IMR-90 (cell line): ENCODE measurements at places on chromosomes 7 and 10.
A peak's percentile ranks its signal among the peaks of the same experiment; 100 is the strongest.

DNA sequence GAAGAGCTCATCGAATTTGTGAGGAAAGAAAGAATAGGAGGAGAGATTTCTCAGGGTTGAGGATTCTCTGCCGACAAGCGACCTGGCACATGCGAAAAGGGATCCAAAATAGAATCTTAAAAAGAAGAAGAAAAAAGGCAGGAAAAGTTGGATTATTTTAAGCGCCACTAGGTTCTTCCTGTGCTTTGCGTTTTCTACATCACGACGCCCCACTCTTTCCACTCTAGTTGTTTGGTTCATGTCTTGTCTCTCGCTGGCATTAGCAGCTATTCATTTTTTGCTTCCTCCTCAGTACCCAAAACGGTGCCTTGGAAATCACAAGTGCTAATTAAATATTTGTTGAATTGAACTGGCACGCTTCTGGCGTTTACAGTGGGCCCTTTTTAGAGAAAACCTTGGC, 674 bp upstream of the FRA10AC1 start:
- peaks cover 4% of the 10 kb centered on the region for H3K36me3 ChIP-seq
- DNase-seq, result peak; percentile 2
- peak overlapping the region; percentile 69 for H3K27ac ChIP-seq
- H3K27me3 ChIP-seq, result peaks cover 5% of the 10 kb centered on the region; the same call in 1 of the 2 replicates
- H3K4me1 ChIP-seq, result no peaks in the 10 kb centered on the region
- peak overlapping the region; percentile 91 for H3K4me3 ChIP-seq

DNA sequence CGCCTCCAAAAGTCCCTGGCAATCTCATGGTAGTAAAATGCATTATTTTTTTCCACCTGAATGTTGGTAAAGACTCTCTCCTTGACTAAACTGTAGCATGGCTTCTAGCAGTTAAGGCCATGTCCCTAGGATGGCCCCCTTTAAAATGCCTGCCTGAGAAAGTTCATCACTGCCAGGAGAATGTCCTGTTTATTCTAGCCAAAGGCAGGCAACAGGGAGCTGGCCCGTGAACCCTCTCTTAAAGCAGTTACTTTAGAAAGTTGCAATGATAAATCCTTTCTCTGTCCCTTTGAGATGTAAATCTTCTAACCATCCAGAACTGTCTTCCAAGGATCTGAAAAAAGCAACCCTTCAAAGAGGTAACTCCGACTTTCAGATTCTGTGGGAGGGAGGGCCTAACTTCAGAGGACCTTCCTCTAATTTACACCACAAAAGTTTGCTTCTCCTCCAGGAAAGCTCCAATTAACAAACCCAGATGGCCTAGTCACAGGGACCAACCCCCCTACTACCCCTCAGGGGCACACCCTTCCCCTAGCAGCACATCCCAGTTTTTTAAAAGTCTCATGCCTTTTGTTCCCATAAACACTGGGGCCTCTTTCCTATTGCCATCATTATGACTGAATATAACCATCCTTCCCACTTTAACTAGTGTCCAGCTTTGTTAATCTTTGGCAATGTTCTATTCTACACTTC, 5.5 kb downstream of the DNTT start:
- DNase-seq, result no peak
- H3K4me1 ChIP-seq, result no peaks in the 10 kb centered on the region
- H3K27me3 ChIP-seq, result no peaks in the 10 kb centered on the region
- H3K36me3 ChIP-seq, result no peaks in the 10 kb centered on the region

DNA sequence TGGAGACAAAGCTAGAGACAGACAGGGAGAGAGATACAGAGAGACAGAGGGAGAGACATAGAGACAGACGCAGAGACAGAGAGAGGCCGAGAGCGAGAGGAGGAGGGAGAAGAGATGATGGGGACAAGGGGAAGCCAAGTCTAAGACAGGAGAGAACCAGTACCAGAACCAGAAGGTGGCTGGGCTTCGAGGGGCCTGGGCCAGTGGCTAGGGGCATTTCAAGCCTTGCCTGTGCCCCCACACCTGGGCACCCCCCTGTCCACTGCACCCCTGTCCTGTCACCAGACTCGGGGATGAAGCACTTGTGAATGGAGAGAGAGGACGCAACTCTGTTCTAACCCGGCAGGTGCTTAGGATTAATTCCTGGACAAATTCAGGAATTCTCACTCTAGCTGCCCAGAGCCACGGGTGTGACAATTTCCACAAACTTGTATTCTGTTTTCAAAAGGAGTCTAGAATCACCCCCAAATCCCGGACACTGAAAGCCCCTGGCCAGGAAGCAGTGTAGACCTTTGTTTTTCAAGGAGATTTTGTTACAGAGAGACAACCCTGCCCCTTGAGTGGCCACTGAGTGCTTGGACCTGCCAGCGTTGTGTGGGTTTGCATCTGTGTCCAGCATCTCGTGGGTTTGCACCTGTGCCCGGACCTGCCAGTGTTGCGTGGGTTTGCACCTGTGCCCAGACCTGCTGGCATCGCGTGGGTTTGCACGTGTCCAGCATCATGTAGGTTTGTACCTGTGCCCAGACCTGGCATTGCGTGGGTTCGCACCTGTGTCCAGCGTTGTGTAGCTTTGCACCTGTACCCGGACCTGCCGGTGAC, 157.3 kb downstream of the WDR37 start:
- H3K4me1 ChIP-seq, result no peaks in the 10 kb centered on the region
- H3K36me3 ChIP-seq, result no peaks in the 10 kb centered on the region
- no peak for DNase-seq
- H3K4me3 ChIP-seq, result no peak overlapping the region
- H3K27ac ChIP-seq, result no peak overlapping the region
- H3K27me3 ChIP-seq, result no peaks in the 10 kb centered on the region

GRCh38 chr7:112370436-112370835, 79.8 kb upstream of the IFRD1 start:
- no peak for DNase-seq
- no peaks in the 10 kb centered on the region; the same call in 1 of the 2 replicates for H3K27me3 ChIP-seq
- no peak overlapping the region for H3K27ac ChIP-seq

GRCh38 chr10:110258542-110258941, 46.2 kb downstream of the SMNDC1 start:
- no peaks in the 10 kb centered on the region; the same call in 1 of the 2 replicates for H3K4me1 ChIP-seq
- H3K27me3 ChIP-seq, result no peaks in the 10 kb centered on the region
- DNase-seq, result no peak

- H3K4me1 ChIP-seq, result peaks cover 17% of the 10 kb centered on the region
- no peaks in the 10 kb centered on the region for H3K27me3 ChIP-seq
- no peak overlapping the region for H3K4me3 ChIP-seq
- no peak overlapping the region for H3K27ac ChIP-seq
Observed at GRCh38 chr10:33309406-33309805, 25.1 kb downstream of the NRP1 start.

GRCh38 chr10:81031774-81032173, 494.1 kb downstream of the SH2D4B start:
- H3K4me1 ChIP-seq, result no peaks in the 10 kb centered on the region
- no peaks in the 10 kb centered on the region for H3K36me3 ChIP-seq
- no peak for DNase-seq
- no peak overlapping the region for H3K27ac ChIP-seq
- H3K4me3 ChIP-seq, result no peak overlapping the region

GRCh38 chr7:946256-946996, 8.1 kb downstream of the ADAP1 start:
- no peaks in the 10 kb centered on the region for H3K4me1 ChIP-seq
- H3K27ac ChIP-seq, result no peak overlapping the region
- peaks cover 6% of the 10 kb centered on the region for H3K27me3 ChIP-seq
- H3K36me3 ChIP-seq, result no peaks in the 10 kb centered on the region
- no peak for DNase-seq
- no peak overlapping the region for H3K4me3 ChIP-seq

GRCh38 chr7:22442882-22443369, 57.1 kb downstream of the STEAP1B start:
- H3K4me3 ChIP-seq, result no peak overlapping the region
- no peak for DNase-seq
- H3K36me3 ChIP-seq, result no peaks in the 10 kb centered on the region
- H3K27ac ChIP-seq, result no peak overlapping the region

DNA sequence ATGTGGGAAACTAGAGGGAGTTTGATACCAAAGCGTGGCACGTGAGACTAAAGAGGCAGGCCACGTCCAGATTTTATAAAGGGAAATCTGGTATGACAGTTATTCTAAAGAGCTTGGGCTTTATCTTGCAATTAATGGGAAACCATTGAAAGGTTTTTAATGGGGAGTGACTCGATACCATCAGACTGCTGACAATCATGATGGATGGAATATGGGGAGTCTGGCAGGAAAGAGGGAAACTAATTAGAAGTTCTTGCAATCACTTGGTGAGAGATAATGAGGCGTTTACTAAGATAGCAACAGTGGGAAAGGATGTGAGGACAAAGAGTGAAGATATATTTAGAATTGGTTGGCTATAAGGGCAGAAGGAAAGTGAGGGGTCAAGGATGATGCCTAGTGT, 94.0 kb downstream of the MBL2 start:
- no peak for DNase-seq
- no peak overlapping the region for H3K4me3 ChIP-seq
- no peaks in the 10 kb centered on the region for H3K4me1 ChIP-seq
- no peak overlapping the region for H3K27ac ChIP-seq
- no peaks in the 10 kb centered on the region for H3K36me3 ChIP-seq
- H3K27me3 ChIP-seq, result no peaks in the 10 kb centered on the region

GRCh38 chr7:31648288-31648687, 38.7 kb upstream of the PPP1R17 start:
- H3K27me3 ChIP-seq, result no peaks in the 10 kb centered on the region; the same call in 1 of the 2 replicates
- H3K4me3 ChIP-seq, result no peak overlapping the region
- H3K27ac ChIP-seq, result no peak overlapping the region
- DNase-seq, result peak; percentile 1
- no peaks in the 10 kb centered on the region for H3K4me1 ChIP-seq
- no peaks in the 10 kb centered on the region for H3K36me3 ChIP-seq

DNA sequence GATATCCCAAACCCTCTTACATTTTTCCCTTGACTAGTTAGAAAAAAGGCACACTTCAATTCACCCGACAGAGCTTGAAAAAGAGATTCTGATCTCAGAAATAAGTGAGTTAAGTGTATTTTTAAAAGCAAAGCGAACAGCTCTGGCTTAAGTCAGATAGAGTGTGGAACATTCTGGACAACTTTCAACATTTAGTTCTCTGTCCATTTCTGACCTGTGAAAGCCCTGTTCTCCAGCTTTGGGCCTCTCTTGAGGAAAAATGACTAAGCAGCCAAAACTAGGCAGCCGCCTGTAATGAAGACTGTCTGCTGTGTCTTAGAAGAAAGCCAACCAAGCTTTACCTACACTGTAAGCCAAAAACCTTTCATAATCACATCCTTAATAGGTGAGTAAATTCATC, 50.5 kb downstream of the CDK6 start:
- H3K36me3 ChIP-seq, result peaks cover 2% of the 10 kb centered on the region
- peak; percentile 71 for DNase-seq
- no peak overlapping the region for H3K4me3 ChIP-seq
- peaks cover 24% of the 10 kb centered on the region for H3K4me1 ChIP-seq

DNA sequence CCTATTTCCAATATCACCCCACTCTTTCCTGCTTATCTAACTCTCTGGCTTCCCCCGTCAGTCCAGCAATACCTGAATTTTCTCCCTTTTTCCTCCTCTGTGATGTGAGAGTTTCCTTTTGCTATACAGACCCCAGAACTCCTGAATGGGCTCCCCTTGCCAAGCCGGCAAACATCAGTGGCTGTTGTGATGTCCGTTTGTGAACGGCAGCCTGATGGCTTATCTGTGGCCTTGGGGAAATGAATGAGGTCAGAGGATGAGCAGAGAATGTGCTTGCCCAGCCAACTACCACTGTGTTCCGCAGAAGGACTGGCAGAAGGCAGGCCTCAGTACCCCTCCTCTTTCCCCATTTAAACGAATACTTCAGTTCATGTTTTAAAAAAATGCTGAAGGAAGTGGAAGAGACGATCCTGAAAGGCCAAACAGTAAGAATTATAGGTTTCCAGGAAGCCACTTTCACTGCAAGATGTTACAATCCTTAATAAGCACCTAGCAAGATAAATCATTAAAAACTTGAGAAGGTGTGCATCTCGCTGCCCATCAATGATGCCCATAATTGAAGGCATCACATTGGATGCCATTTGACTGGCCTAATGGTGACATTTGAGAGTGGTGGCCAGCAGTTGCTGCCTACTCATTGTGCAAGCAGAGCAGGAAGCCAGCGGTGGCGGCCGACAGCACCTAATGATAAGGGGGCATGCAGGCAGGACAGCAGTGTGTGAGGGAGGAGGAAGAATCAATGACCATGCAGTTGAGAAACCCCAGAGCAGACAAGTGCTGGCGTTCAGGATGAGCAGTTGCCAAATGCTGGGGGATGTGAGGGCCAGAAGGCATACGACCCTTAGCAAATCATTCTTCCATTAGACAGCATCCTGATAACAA, 31.5 kb downstream of the SLC18A2 start:
- no peak overlapping the region for H3K4me3 ChIP-seq
- H3K4me1 ChIP-seq, result no peaks in the 10 kb centered on the region
- H3K27me3 ChIP-seq, result no peaks in the 10 kb centered on the region
- H3K27ac ChIP-seq, result no peak overlapping the region
- H3K36me3 ChIP-seq, result no peaks in the 10 kb centered on the region

DNA sequence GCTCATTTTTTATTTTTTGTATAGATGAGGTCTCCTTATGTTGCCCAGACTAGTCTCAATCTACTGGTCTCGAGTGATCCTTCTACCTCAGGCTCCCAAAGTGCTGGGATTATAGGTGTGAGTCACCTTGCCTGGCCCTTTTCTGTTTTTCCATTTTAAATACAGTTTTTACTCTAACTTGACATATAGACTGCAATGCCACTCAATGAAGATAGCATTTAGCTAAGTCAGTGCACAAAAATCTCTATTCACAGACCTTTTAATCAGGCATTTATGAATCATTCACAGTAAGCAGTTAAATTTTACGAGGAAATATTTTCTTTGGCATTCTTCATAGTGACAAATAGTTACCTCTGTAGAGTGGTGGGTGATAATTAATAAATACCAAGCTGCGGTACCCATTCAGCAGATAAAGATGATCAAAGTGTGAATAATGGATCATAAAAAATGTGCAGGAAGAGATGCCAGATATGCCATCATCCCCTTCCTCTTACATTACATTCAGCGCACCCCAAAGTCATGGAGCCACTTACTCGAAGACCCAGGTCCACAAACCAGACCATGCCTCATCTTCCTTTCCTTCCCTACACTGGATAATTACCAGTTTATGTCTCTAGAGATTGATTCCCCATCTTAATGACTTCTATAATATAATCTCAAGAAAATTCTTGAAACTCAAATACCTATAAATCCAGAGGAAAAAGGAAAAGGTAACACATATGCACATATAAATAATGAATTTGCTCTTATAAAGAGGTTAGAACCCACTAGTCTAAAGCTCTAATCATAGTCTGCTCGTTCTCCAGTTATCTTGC, 56.0 kb downstream of the UBE2H start:
- peaks cover 17% of the 10 kb centered on the region for H3K36me3 ChIP-seq
- H3K27ac ChIP-seq, result no peak overlapping the region
- no peaks in the 10 kb centered on the region for H3K27me3 ChIP-seq
- no peak overlapping the region for H3K4me3 ChIP-seq
- no peaks in the 10 kb centered on the region; the same call in 1 of the 2 replicates for H3K4me1 ChIP-seq

DNA sequence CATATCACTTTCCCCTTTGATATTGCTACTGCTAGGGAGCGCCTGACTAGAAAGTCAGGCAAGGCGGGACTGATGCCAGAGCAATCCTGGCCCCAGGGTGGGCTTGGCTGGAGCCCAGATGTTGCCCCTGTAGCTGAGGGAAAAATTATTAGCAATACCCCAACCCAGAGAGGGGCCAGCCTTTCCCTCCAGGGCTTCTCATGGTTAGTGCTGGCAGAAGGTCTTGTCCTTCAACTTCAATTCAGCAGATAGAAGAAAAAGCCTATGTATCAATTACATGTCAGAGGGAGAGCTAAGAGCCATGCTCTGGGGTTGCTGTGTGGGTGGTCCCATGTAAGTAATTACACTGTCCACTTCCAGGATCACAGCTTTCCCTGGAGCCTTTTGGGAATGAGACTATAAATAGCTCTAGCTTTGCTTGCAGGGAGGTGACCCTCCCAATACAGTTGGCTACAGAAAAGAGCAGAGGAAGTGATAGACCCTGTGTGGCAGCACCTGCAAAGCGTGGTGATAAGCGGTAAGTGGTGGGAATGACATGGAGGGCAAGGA, 579.1 kb downstream of the CCSER2 start:
- no peaks in the 10 kb centered on the region for H3K27me3 ChIP-seq
- H3K4me1 ChIP-seq, result no peaks in the 10 kb centered on the region
- no peaks in the 10 kb centered on the region for H3K36me3 ChIP-seq
- H3K4me3 ChIP-seq, result no peak overlapping the region
- no peak for DNase-seq
